Astrocyte (in vitro differentiated cells and primary cell): ENCODE measurements at places on chromosomes 11 and 22.

DNA sequence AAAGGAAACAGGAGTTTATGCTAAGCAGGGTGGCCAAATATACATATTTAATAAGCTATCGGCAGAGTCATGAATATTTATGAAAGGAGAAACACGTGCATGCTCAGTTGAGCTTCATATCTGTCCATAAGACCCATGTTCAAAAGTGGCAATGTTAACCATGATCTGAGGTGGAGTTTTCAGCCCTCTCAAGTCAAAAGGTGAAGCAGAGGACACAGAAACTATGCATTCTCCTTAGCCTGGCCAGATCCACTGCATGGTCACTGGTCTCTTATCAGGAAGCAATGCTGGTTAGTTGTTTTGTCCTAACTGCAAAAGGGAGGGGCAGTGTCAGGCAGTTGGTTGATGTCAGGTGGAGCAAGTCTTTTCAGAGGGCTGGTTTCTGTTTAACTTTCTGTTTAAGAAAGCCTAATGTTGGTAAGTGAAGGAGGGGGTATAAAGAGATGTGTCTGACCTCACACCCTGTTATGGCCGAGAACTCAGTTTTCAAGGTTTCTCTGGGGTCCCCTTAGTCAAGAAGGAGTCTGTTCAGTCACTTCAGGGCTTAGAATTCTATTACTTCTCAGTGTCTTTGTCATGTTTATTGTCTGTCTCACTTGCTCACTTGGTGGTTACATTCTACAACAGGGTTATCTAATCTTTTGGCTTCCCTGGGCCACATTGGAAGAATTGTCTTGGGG is 5.5 kb upstream of the SELENOH start:
- H3K27me3 ChIP-seq: no peaks in the 10 kb centered on the region
- H3K4me3 ChIP-seq: no peak overlapping the region
- no peak overlapping the region for H3K27ac ChIP-seq
- no peaks in the 10 kb centered on the region for H3K4me1 ChIP-seq
- DNase-seq: no peak

DNA sequence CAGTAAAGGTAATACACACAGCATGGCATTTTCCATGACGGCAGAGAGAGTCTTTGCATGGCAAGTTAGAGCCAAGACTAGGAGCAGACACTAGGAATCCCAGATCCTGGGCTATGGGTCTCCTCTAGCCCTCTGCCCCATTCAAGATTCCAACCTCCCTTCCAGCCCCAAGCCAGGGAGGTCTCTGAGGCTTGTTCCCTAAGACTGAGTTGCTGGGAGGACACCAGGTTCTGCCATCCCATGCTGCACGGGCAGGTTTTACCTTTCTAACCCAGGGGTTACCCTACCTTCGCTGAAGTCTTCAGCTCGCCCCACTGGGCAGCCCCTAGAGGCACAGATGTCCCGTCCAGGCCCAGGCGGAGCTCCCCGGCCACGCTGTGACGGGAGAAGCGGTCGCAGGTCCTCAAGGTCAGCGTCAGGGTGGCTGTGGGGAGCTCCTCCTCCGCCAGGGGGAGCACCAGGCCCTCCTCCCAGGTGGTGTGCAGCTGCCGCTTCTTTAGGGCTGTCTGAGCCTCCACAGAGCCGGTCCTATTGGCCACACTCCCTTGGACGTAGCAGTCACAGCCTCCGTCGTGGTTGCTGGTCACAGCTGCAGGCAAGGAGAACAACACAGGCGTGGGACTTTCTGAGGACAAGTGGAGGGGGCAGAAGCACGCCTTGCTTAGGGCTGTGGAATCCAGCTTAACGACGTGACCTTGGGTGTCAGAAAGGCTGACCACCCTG is 33.8 kb downstream of the SYT13 start:
- H3K4me1 ChIP-seq: peaks cover 7% of the 10 kb centered on the region
- no peak overlapping the region for H3K4me3 ChIP-seq
- DNase-seq: peak; percentile 20
- H3K36me3 ChIP-seq: no peaks in the 10 kb centered on the region
- no peaks in the 10 kb centered on the region for H3K27me3 ChIP-seq
- no peak overlapping the region for H3K27ac ChIP-seq

GRCh38 chr22:26447584-26448329 is 18.7 kb downstream of the ASPHD2 start:
- H3K36me3 ChIP-seq: no peaks in the 10 kb centered on the region
- no peaks in the 10 kb centered on the region for H3K27me3 ChIP-seq
- DNase-seq: no peak
- no peaks in the 10 kb centered on the region for H3K4me1 ChIP-seq
- H3K27ac ChIP-seq: no peak overlapping the region

GRCh38 chr11:11996321-11997048 is 11.9 kb downstream of the DKK3 start:
- peaks cover 27% of the 10 kb centered on the region for H3K36me3 ChIP-seq
- no peak for DNase-seq
- no peak overlapping the region for H3K27ac ChIP-seq
- no peak overlapping the region for H3K4me3 ChIP-seq
- H3K4me1 ChIP-seq: peaks cover 45% of the 10 kb centered on the region

GRCh38 chr11:45929486-45930030 is 7.1 kb downstream of the LARGE2 start:
- DNase-seq: no peak
- peaks cover 8% of the 10 kb centered on the region for H3K36me3 ChIP-seq
- no peaks in the 10 kb centered on the region for H3K27me3 ChIP-seq
- H3K27ac ChIP-seq: no peak overlapping the region
